Glutamatergic neuron (in vitro differentiated cells): ENCODE measurements at places on chromosomes 2 and 18. TPM values are rescaled to one million over a fixed set of nuclear protein-coding genes. Genes with fewer than 3 reads are reported as not detected.

ERFE gene
- 12.2 TPM for total RNA-seq

ECEL1 gene
- 2.3 TPM for total RNA-seq

SUPT7L gene
- 47.4 TPM for total RNA-seq

GRCh38 chr2:98691303-98691702 is 39.6 kb downstream of the MGAT4A start:
- DNase-seq: no peak

- no peak for DNase-seq
Measured at GRCh38 chr2:71064754-71065621, 3.5 kb upstream of the NAGK start.

GRCh38 chr2:8152392-8153257 is 529.2 kb upstream of the ID2 start:
- no peak for DNase-seq

- no peak for DNase-seq
Measured at GRCh38 chr2:29165362-29166241, 50.4 kb downstream of the CLIP4 start.

DNA sequence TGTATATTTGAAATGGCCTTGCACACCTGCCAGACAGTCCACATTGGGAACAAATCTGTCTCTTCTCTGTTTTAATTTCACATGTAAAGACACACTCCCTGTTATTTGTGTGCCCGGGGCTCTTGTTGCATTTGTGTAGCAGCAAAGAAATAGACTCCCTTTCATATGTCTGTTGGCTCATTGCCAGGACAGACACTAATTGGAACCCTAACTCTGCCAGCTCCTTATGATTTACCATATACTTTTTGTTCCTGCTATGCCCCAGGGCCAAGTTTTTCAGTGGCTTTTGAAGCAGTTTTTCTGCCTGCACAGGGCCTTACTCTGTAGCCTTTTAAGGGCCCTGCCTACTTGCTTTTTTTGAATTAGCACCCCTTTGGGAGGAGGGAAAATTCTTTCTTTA is 396.9 kb downstream of the DLGAP1 start:
- DNase-seq: no peak
